Stimulated activated CD8-positive, alpha-beta memory T cell treated with anti-CD3 and anti-CD28 coated beads, Interleukin-15, amount 100 ng/mL, for 1 hour (primary cell): ENCODE measurements at places on chromosomes 16 and 17.

DNA sequence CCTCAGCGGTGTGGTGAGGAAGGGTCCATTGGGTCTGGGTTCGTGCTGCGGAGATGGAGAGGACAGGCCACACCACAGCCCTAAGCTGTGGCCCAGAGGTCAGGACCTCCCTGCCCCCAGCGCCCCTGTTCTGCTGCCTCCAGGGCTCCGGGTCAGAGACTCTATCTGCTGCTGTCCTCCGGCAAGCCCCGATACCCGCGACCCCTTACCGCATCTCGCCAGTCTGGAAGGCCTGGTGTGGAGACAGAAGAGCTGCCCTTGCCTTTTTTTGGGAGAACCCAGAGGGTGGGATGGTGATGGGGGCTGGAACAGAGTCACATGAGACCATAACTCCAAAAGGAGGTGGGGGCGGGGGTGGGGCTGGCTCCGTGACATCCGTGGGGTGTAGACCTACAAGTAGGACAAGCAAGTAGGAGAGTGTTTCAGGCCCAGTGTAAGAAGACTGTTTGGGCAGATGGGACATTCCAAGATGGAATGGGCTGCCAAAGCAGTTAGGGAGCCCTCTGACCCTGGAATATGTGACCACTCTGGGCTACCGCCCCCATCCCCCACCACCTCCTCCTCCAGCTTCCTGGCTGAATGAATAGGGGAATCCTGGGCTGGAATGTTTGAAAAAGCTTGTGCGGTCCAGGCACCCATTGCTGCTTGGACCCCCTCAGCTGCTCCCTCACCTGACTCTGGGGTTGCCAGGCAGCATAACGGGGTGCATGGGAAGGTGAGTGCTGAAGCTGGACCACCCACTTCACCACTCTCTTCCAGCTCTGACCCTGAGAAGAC lies 1.4 kb downstream of the XYLT2 start:
- no peak for DNase-seq

DNA sequence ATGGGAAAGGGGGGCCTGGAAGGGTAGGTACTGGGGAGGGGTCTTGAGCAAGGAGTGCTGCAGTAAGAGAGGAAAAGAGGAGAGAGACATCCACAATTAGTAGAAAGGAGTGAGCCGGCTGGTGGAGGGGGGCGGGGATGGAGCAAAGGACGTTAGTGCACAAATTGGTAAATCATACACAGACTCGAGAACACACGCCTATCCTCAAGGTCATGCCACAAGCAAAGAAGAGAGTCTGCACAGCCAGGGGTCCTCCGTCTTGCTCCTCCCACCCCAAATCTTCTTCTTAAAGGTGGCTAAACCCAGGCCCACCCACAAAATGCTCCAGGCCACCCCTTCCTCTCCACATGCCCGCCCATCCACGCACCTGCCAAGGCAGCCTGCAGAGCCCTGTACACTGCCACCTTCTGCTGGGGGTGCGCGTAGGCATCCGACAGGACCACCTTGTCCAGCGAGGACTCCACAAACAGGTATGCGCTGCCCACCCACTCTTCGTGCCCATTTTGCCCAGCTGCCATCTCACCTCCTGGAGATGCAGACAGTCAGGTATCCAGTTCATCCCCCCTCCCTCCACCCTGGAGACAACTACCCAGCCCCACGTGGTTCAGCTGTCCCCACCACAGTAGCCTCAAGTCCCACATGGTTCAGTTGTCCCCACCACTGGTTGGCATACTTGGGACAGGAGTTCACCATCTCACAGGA lies 3.4 kb downstream of the TRADD start:
- no peak for DNase-seq

DNA sequence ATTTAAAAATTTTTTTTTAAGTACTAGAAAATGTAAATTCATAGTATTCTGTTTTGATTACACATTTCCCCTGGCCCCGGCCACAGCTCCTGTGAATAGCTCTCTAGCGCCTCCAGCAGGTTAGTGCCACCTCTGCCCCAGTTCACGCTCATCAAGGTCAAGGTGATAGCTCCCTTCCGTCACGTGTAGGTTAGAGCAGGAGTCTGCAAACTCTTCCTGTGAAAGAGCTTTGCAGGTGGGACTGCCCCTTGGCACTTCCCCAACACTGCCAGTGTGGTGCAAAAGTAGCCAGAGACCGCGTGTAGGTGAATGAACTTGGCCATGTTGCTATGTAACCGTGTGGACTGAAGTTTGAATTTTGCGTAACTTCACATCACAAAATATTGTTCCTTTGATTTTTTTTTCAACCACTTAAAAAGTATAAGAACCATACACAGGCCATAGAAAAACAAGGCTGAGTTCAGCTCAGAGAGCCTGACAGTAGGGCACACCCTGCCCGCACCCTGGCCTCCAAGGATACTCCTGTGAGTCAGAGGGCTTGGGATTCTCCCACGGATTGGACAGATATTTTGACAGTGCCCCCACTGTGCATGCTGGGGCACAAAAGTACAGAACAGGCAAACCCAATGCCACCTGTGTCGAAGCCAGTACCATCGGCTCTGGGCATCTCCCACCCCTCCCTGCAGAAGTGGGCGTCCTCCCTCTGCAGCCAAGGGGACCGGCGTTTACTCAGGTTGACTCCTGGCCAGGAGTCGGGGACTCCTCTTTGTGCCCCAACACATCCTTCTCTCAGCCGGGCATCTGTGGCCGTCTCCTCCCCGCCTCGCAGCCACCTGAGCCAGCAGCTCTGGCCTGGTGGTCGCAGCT lies 92.0 kb upstream of the CHMP6 start:
- DNase-seq, result peak; percentile 58

GRCh38 chr16:57366544-57367040 lies 5.7 kb upstream of the CX3CL1 start:
- DNase-seq, result no peak
